ENCODE measurements at places on chromosomes 2 and 18.

- no peak for DNase-seq
These were observed 202.2 kb downstream of the TNS1 start for GRCh38 chr2:217800433-217801114.

DNA sequence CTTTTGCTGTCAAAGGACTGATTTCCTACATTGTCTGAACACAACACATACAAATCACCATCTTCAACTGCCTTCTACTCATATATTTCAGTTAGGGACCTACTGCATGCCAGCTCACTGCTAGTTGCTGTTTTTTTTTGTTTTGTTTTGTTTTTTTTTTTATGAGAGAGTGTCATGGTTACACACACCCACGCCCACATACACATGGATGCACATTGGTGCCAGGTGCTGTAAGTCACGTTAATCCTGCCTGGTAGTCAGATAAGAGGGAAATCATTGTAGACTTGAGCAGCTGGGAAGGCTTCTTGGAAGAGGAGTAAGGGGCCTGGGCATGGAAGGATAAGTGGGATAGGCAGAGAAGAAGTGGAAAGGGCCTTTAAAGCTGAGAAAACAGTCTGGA lies 209.9 kb downstream of the TDRD15 start:
- peak; percentile 18 for DNase-seq

DNA sequence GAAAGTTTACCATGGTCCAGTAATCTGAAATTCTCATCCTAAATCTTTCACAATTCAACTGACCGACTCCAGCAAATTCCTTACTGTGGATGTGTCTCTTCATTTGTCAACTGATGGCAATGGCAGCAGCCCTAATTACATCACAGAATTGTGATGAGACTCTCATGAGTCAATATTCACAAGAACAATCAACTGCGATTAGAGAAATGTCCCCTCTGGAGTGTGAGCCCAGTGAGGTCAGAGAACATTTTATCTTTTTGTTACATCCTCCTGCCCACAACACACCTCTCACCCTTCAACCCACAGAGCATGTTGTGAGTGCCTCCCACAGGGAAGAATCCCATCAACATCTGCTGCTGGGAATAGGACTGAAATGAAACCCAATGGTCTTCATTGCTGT lies 73.6 kb downstream of the CD226 start:
- no peak for DNase-seq

GRCh38 chr2:232328516-232329460 lies 49.8 kb upstream of the ALPP start:
- DNase-seq, result no peak

Measured in NCI-H2081 treated with DMSO at 0.1 percent for 48 hours (cell line).